ENCODE measurements at places on chromosomes 5 and 9.
A peak's percentile ranks its signal among the peaks of the same experiment; 100 is the strongest.

DNA sequence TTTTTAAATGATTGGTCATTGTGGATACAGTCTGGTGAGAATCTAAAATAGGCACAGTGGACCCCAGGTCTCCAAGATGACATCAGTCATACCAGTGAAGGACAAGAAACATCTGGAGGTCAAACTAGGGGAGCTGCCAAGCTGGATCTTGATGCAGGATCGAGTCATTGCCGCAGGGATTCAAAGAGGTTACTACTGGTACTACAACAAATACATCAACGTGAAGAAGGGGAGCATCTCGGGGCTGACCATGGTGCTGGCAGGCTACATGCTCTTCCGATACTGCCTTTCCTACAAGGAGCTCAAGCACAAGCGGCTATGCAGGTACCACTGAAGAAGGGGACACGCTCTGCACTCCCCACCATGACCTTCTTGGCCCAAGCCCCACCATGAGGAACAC lies 20.9 kb downstream of the FOXB2 start:
- DNase-seq = no peak

- DNase-seq = peak; percentile 9
These were observed at the start of gene HAVCR2 for GRCh38 chr5:157108976-157109375. HAVCR2 (minus strand) TSS chr5:157109044; CDS start chr5:157108983, 61 bp downstream.

DNA sequence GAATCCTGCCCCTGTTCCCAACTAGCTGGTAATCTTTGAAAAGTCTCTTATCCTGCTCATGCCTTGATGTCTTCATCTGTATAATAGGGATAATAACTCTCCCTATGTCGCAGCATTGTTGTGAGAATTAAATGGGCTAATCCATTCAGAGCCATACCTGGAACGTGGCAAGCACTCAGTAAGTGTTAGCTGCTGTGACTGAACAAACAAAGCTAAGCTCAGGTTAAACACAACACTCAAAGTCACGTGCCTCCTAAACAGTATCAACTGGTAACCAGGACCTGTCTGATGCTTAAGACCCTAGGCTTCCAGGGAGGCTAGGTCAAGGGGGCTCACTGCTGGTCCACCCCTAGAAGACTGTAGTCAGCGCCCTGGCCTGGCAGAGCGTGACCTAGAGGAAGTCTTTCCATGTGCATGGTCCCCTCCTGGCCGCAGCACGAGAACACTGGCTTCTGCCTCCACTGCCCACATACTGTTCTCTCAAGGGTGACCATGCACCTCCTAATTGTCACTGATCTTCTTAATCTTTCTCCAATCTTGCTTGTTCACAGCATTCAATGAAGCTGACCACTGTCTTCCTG lies 211.1 kb downstream of the TTLL11 start:
- DNase-seq = no peak

- DNase-seq = no peak
These were observed 7.7 kb upstream of the ADRA1B start for GRCh38 chr5:159908591-159908940.

DNA sequence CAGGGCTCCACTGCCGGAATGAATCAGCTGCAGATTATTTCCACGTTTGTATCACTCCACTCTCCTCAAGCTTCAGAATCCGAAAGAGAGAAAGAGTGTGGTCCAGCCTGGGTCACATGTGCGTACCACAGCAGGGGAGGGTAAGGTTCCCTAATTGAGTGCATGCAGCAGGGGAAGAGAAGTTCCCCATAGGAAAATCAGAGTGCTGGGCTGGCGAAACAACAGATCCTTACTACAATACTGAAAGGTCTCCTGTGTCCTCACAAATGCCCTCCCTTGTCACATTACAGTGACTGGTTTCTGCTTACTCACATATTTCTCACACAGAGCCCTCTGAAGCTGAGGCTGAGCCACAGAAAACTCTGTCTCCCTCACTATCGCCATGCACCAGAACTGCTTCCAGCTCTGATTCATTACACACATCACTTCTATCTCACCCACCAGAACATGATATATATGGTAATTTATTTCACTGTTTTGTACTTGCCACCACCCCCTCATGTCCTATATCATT lies 532.2 kb upstream of the TUSC1 start:
- DNase-seq = no peak

GRCh38 chr9:90137801-90138200 lies 504.8 kb downstream of the DIRAS2 start:
- no peak for DNase-seq

DNA sequence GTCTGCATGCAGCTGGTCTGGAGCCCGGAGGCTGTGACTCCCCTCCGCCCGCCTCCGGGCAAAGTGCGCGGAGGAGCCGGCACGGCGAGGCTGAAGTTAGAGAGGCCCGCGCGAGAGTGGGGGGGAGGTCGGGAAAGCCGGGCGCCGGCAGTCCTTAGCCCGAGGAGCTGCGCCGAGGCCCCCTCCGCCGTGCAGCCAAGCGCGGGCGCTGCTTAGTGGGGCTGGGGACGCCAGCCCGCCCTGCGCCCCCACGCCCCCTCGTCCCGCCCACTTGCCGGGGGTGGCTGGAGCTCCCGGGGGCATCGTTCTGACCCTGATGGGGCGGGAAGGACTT lies 403 bp downstream of the NINJ1 start:
- no peak for DNase-seq

DNA sequence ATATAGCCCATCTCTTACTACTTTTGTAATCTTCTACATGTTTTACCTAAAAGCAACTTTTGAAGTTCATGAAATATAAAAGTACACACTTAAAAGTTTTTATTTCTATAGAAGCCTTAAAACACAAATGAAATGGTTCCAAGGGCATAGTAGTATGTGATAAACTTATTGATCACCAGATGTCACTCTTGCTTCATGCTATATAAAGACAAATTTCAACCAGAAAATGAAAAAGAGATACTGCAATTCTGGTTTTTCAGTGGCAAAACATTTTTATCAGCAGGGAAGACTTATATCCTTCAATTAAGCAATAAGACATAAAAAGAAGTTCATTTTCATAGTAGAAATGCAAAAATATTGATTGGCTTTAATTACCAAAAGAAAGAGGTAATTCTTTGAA lies 69.4 kb upstream of the FBXL17 start:
- no peak for DNase-seq

GRCh38 chr9:135906291-135907005 lies 898 bp downstream of the CAMSAP1 start:
- DNase-seq = no peak

- DNase-seq = no peak
These were observed 2.3 kb downstream of the TNFSF8 start for GRCh38 chr9:114928136-114928535.

DNA sequence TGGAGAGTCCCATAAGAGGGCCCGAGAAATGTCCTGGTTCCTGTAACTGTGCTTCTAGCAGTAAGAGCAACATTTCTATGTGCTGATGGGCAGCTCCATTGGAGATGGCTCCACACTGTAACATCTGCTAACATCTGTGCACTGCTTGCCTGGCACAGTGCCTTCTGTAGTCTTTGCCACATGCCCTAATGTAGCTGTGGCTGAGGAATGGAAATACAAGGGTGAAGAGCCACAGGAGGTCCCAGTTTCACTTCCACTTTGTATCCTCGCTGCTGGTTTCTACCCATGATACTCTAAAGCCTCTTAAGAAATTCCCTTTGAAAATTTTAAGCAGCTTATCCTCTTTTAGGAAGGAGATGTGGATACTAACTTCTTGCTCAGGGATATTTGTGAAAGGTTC lies 97.4 kb downstream of the HOMER1 start:
- no peak for DNase-seq

DNA sequence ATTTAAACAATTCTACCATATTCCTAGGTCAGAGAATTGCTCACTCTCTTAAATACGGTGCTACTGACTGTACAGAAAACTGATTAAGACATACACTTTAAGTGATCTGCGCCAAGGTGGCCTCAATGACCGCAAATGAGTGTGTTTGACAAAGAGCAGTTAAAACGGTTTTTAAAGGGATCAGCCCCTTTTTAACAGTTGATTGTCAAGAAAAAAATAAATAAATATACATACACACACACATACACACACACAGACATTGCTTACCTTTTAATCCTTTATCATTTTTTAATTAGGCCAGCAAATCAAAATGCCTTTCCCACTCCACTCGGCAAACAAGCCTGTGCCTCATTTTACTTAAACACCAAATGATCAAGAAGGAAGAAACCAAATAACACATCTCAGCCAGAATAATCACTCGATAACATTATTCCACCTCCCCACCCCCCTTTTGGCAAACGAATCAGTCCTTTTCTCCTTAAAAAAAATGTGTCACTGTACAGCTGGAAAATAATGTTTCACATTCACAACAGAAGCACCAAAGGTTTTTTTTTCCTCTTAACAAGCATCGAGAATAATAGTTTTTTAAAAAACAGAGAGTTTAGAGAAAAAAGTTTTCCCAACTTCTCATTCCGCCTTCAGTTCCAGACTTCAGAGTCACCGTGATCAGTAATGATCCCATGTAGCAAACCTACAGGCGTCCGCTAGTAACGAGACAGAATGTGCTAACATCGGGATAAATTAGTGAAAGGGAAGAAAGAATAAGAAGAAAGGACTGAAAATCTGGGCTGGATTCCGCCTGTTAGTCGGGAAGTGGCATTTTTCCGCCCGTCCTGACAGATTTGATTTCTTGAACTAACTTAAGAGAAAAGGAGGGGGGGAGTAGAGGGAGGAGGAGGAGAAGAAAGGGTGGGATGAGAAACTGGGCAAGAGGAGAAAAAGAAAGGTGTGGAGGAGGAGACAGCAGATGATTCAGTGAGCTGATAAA lies at the start of gene ZNF608:
TSS of gene ZNF608 (minus strand) at position 712 of the 988 bp plus-strand sequence. CDS start 1,650 bp downstream, outside the sequence.
- DNase-seq = no peak

DNA sequence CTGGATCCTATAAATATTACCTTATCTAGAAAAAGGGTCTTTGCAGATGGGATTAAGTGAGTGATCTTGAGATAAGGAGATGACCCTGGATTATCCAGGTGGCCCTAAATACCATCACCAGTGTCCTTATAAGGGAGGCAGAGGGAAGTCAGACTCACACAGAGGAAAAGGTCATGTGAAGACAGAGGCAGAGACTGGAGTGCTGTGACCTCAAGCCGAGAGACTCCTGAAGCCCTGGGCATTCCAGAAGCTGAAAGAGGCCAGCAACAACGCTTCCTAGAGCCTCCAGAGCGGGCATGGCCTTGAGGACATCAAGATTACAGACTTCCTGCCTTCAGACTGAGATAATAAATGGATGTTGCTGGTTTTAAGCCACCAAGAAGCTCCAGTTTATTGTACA lies 118.8 kb downstream of the ATPSCKMT start:
- no peak for DNase-seq

DNA sequence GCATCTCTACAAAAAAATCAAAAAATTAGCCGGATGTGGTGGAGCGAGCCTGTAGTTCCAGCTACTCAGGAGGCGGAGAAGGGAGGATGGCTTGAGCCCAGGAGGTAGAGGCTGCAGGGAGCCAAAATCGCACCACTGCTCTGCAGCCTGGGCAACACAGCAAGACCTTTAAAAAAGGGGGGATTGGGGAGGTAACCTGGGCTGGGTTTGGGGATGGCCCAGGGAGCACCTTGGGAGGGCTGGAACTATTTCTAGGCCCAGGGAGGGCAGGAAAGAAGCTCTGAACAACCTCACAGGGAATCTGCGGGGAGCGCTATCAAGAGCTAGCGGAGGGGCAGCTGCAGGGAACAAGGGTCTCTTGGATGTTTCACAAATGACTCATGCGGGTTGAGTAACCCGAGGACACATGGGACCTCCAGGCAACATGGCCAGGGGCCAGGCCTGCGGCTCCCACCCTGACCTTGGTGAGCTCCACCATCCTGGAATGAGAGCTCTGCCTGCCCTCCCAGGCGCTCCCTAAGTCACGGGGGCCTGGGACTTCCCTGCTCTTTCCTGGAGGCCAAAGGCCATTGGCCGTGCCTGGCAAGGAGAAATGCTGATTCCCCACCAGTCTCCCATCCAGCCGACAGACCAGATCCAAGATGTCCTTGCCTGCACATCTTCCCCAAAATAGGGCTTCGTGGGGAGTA lies 23.4 kb downstream of the SARDH start:
- DNase-seq = no peak

DNA sequence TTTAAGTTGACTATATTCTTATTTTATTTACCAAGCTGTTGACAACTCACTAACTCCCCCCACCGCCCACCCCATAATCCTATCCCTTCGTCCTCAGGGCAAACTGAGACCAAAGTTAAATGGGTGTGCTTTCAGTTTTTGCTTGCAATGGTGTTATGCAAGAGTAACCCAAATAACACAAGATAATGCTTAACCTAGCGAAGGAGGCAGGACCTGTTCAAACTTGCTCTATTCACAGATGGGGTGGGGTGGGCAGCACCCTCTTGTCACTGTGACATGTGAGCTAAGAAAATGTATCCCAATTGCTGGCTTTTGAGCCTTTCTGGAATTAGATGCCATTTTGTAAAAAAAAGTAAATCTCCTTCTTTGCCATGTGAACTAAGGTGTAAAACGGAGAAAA lies 40.4 kb downstream of the GLIS3 start:
- no peak for DNase-seq

- no peak for DNase-seq
These were observed 1.4 kb downstream of the TUBB4B start for GRCh38 chr9:137242269-137243203.

- no peak for DNase-seq
These were observed 65.2 kb upstream of the ADRA1B start for GRCh38 chr5:159851053-159851452.

DNA sequence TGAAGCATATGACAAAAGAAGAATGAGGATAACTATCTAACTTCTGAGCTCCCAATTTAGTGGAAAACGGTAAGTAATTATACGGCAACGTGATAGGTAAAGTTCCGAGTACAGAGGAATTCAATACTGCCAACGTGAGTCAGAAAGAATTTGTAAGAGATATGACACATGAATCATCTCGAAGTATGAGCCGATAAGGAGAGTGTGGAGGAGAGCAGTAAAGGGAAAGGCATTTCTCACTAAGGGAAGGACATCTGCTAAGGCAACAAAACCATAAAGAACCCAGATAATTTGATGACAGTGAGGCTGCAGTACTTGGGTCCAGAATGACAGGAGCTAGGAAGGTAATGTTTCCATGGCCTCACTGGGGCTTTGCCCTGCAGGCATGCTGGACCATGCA lies 11.0 kb downstream of the MPDZ start:
- no peak for DNase-seq

DNA sequence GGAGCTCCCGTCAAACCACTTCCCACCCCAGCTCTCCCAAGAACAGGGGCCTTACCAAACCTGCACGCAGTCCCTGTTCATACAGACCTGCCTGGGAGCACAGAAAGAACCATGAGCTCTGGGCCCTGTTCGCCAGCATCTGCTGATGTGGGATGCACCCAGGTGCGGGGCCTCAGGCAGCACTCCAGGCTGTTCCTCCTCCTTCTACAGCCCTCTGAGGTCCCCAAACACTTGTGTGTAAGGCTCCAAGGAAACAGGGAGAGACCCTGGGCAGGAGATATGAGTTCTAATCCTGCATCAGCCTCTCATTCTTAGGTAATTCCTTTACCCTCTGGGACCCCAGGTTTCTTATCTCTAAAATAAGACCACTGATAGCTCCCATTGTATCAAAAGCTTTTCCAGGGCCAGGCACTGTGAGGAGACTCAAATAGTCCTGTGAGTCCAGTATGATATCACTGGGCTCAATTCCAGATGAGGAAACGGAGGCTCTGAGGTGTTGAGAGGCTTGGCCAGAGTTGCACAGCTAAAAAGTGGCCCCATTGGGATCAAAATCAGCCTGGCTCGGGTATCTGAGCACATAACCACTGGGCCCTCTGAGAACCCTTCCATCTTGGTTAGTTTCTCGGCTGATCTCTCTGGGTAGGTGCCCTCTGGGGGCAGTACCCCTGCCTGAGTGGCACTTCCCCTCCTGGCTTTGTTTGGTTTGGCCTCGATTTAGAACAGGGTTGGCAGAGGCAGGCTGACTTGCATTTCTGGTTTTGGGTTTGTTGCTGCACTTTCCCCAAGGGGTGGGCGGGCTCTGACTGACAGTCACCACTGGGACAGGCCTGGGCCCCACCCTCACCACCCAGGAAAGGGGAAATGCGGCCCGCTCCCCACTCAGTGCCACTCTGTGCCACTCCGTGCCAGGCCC lies 116.8 kb downstream of the RGS3 start:
- DNase-seq = peak; percentile 23
